ENCODE measurements at places on chromosomes 7 and 10.
A peak's percentile ranks its signal among the peaks of the same experiment; 100 is the strongest.

DNA sequence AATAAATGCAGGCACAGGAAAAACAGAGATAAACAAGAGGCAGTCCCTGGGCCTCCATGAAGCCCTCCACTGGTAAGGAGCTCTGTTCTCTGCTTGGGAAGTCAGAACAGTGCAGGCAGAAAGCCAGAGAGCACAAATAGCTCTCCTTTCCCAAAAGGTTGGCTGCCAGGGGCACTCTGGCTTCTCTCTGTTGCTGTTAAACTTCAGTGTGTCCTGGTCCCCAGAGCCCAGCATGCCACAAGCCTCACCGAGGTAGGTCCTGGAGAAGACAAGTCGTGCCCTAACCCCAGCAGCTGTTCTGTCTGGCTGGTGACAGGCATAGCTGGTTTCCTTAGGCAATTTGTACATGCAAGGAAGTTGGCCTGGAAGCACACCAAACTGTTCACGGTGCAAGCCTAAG, 17.3 kb downstream of the SLC16A12 start:
- DNase-seq = no peak

- DNase-seq = no peak
Observed at GRCh38 chr10:71492872-71493271, 96.2 kb downstream of the CDH23 start.

- no peak for DNase-seq
Observed at GRCh38 chr7:138006106-138006505, 4.2 kb upstream of the CREB3L2 start.

DNA sequence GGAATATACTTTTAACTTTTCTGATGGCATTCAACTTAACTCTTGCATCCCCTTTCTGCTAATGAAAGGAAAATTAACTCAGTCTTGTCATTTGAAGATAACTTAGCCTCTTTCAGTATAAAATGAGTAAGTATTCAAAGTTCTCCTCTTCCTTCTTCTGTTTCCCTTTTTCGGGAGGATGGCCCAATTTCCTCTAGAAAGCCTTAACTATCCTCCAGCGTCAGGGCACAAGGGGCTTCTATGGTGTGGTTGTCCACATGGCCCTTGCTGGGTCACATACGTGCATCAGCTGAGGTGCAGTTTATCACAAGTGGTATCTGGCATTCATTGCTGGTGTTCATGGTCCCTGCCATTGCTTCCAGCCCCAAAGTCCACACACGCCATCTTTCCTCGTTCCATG, 17.8 kb upstream of the GSAP start:
- no peak for DNase-seq

DNA sequence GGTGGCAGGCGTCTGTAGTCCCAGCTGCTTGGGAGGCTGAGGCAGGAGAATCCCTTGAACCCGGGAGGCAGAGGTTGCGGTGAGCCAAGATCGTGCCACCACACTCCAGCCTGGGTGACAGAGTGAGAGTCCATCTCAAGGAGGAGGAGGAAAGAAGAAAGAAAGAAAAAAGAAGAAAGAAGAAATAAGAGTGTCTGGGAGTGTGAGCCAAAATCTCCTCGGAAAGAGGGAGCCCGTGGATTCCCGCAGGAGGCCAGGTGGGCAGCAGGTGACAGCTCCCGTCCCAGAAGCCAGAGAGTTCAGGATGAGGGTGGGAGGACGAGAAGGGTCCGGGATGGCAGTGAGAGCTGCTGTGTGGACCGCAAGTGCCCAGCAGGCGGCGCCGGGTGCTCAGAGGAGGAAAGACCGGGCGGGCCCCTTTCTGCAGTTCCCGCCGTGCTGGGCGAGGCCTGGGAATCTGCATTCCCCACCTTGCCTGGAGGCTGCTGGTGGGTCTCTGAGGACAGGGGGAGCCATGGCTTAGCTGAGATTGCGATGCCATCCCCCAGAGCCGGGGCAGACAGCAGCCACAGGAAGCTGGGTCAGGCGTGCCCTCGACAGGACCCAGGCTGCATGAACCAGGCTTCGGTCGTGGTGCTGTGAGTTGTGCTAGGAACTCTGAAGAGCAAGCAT, 17.1 kb upstream of the AMZ1 start:
- peak; percentile 55 for DNase-seq

- DNase-seq = no peak
Observed at GRCh38 chr7:38425509-38425908, 152.1 kb upstream of the TARP start.

GRCh38 chr10:2628705-2629104, 438.6 kb upstream of the PFKP start:
- no peak for DNase-seq

DNA sequence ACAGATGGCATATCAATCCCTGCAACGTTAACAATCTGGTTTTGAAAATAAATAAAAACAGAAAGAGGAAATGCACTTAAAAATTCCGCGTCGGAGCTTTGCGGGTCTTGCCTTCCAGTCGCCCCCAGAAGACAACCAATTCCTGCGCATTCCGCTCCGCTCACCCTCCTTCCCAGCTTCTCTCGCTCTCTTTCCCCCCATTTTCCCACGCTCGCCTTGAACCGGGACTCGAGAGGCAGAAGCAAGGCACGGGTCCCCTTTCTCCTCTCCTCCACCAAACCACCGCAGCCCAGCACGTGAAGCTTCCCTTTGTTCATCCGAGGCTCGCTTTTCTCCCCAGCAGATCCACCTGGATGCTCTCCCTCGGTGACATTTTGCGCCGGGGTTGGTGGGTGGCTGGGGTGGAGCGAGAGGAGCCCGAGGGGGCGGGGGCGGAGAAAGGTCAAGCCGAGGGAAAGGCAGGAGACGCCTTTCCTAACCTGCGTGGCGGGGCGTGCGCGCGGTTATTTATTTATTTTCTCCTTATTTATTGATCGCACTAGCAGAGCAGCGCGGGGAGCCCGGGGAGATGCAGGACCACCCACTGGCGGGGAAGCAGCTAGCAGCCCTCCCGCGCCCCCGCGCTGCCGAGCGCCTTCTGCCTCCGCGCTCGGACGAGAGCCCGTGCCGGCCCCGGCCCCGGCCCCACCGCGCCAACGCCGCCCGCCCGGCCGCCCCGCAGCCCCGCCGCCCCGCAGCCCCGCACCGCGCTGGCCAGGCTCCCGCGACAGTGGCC, at the start of gene KCND2:
Gene KCND2 (plus strand): TSS at position 475 of the 775 bp plus-strand sequence.
- DNase-seq = no peak

DNA sequence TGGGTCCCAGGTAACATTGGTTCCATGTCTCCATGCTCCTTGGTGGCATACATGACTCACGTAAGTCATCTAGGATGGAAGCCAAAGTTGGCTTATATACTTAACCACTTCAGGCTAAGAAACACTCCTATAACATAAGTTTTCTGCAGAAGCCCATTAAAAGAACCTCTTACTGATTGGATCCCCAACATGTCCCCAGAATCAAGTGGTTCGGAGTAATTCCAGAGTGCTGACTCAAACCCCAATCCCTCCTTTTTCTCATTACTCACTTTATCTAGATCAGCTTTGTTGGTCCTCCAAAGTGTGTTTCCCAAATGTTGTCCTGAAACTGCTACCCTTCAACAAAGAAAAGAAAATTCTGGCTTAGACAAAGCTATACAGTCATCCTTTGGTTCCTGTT, 10.1 kb upstream of the ATOH7 start:
- DNase-seq = no peak

- no peak for DNase-seq
Observed at GRCh38 chr7:67652937-67653336, 656.3 kb downstream of the TYW1 start.

GRCh38 chr10:35493196-35494118, 111.7 kb upstream of the GJD4 start:
- no peak for DNase-seq

DNA sequence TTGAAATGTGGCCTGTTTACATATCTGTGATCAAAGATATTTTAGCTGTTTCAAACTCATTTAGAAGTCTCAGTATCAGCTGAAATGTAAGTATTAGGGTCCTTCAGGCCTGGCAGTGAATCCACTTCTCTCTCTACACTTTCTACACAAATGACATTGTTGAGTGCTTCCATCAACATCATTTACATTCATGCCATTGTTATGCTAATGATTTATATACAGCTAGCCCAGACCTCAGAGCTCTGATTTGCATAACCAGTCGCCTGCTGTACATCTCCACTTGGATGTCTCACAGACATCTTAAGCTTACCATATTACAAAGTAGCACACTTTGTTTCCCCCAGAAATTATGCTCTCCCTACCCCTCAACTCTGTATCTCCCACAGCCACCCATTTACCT, 71.6 kb downstream of the GSDME start:
- DNase-seq = no peak

DNA sequence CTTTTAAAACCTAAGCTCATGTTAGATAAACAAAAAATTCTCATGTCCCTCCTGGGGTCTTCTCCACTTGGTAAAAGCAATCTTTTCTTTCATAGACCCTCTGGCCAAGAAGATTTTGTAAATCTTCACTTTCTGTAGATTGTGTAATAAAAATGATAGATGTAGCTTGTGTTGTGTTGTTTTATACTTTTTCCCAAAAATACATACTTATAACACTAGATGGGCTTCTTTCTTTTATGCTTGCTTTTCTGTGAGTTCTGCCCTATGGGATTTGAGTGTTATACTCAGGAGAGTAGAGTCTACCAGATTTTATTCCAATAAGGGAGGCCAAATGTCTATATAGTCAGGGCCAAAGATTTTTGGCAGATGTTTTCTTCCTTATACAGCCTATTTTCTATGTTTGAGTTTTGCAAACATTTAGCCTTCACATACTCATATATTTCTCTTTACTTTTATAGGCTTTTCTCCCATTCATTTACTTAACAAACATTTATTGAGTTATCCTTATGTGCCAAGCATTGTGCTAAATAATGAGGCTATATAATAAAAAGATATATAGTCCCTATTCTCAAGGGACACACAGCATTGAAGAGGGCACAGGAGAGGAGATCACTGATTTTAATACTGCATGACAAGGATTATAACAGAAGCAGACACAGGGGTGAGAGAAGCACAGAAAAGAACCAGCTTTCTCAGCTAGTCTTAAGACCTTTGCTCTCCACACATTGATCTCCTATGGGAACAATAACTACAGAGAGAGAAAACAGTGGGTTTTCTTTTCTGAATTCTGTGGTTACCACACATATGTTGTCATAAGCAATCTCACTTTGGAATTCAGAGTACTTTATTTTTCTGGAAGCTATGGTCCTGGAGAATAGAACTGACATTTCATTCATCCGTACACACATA, 58.0 kb upstream of the PNLIP start:
- DNase-seq = no peak

- DNase-seq = no peak
Observed at GRCh38 chr10:27820637-27821036, 75.0 kb upstream of the MKX start.

- DNase-seq = no peak
Observed at GRCh38 chr7:111138193-111138569, 47.3 kb downstream of the LRRN3 start.

- no peak for DNase-seq
Observed at GRCh38 chr10:111107846-111108245, 31.0 kb downstream of the ADRA2A start.
